CD4-positive, alpha-beta T cell treated with Interleukin-15 for 1 hour (primary cell): ENCODE measurements at places on chromosomes 2 and 18.

DNA sequence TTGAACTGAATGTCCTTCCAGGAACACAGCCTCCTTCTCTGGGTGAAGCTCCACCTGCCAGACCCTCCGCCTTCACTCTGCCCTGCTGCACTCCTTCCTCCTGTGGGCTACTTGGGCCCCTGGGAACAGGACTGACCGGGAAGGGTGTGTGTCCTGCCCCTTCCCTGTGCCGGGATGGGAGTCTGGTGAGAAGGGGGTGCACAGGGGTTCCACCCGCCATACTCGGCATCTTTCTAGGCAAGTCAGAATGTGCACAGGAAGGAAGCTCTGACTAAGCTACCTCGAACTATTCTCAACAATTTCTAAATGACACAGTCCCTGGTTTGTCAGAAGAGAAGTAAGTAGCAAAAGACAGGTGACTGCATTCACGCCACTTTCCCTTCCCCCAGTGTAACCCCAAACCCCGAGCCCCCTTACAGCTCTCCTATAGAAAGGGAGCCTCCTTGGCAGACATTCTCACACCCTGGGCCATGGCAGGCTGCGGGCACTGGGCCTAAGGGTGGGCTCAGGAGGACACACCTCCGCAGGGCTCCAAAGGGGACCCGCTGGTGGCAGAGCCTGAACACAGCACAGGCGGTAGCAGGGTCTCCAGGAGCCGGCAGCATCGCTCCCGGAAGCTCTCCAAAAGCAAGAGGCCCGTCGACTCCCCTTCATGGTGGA, 184.1 kb downstream of the HDAC4 start:
- DNase-seq = no peak

DNA sequence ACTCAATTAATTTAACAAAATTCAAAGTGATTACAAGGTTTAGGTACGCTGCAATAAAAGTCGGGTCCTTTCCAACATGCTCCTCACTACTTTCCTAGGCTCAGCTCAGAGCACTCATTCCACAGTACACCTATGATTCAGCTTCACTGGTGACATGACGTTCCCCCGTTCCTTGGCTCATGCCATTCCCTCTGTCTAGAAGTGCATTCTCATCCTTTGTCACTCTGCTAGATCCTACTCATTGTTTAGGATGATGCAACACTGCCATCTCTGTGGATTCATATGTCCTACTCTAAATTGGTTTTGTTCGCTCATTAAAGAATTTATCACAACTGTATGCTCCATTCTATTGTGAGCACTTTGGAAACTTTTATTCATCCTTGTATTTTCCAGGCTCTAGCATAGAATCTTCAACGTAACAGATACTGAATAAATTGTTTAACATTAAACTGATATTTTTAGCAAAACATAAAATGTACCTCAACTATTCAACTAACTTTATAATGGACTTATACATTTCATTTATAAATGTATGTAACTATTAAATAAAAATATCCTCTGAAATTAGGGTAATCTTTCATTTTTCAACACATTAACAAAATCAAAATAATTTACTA, 78.6 kb downstream of the FAM228A start:
- DNase-seq = no peak

DNA sequence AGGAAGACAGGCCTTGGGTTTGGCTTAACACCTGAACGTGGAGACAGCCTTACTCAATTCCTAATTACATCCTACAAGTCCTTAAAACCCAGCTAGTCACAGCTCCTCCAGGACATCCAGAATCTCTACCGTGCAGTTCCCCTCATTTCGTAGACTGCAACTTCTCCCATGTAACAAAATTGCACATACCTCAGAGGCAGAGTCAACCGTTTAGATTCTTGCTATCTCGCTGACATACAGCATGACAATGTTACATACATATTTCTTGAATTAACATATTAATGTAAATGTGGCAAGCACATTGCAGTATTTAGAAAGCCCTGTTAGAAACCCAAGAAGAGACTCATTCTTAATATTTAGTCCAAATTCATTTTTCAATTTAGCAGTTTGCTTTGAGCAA, 358.7 kb downstream of the SETBP1 start:
- no peak for DNase-seq

DNA sequence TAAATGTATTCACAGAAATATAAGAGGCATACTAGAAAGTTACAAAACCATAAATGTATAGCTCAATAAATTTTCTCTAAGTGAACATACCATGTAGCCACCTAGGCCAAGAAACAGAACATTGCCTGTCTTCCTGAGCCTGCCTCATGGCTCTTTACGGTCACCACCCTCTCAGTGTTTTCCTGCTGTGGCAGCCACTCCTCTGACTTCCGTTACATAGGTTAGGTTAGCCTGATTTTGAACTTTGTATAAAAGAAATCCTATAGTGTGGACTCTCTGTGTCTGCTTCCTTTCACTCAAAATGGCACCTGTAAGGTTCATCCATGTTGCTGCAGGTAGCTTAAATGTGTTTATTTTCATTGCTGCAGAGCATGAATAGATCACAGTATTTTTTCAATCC, 11.6 kb upstream of the ST3GAL5 start:
- DNase-seq = no peak

DNA sequence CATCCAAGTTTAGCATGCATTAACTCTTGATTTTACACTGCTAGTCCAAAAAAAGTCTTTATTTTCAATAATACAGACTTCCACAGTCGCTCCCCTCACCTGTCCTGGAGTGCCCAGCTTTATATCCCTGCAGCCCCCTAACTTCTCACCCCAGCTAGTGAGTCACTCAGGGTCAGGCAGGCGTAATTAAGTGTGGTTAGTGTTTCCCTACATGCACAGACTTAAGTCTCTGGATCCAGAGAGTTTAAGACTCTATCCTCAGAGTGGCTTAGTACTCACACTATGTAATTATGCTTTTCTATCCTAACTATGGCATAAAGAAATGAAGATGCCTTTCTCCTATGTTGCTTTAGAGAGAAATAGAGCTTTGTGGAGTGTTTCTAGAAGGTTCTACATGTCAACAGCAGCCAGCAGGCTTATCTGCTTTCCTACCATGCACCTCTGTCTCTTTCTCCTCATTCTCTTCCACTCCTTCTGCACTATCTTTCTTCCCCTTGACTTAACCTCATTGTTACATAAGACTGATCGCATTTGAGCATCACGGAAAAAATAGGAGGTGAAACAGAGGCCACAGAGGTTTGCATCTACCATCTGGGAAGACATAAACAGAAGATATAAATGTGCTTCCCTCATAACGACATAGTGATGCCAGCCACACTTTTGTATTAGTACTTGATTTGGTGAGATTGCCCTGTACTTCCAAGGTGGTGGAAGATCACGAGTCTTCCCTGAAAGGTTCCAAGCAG, 34.4 kb upstream of the PMAIP1 start:
- DNase-seq = no peak

DNA sequence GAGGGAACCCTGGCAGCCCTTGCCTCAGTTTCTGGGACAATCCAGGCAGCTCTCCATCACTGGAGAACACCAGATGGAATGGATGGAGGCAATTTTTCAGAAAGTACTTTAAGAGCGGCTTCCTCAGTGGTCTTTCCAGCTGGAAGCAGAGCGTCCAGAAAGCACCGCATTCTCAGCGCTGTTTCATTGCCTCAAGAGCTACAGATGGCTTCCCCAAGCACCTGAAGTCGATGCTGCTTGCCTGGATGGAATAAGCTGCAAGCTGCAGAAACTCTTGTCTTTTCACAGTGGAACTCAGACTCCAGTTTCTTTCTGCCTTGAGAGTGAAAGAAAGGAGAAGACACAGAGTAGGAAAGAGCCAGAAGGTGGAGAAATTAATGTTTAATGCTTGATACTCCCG, 766.9 kb downstream of the TDRD15 start:
- DNase-seq = no peak

- no peak for DNase-seq
These were observed 83.4 kb downstream of the SLC25A12 start for GRCh38 chr2:171810422-171811244.

DNA sequence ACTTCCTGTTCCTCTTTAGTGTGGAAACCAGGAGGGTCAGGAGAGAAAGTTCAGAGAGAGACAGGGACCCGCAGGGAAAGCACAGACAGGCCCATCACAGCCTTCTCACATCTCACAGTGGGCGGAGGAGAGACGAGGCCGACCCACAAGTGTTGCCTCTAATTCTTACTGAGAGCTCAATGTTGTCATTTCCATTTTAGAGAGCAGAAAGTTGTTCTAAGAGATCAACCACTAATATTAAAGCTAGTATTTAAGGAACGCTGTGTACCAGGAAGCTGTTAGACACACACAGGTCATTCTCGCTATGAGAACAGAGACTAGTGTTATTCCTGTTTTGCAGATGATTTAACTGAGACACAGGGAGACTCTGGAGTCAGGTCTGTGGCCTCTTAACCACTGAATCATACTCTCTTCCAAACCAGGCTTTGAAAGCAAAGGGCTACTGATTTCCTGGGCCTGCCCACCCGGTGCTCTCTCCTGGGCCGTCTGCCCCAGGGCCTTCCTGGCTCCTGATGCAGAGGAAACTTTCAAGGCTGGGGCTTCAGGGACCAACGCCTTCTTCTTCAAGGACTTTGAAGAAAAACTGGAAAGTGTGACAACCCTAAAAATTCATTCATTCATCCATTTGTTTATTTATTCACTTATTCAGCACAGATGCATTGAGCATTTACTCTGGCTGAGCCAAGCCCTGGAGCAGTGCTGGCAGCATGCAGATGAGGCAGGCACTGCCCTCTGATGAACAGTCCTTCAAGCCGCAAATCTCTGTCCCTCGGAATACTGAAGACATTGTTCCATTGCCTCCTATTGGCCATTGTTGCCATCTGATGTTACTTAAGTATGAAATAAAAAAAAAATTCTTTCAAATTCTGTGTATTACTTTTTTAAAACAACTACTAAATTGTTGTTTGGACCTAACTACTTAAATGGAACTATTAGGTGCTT, 37.2 kb upstream of the BIN1 start:
- DNase-seq = no peak

DNA sequence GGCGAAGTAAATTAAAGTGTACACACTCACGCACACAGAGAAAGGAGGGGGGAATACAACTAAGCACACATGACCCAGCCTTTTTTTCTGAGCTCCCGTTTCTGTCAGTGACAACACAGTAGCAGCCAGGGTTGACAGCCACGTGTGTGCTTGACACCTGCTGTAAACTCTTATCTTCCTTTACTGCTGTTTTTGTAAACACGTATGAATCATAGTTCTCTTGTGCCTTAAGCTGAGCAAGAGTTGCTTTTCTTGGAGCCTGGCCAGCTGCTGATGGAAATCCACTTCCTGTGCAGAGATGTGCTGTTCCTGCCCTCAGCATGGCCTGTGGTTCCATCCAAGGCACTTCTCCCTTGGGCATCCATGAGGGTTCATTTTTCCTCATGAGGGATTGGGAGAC, 561.9 kb downstream of the GALR1 start:
- no peak for DNase-seq

- DNase-seq = no peak
These were observed 31.2 kb upstream of the EDAR start for GRCh38 chr2:109020217-109020637.

DNA sequence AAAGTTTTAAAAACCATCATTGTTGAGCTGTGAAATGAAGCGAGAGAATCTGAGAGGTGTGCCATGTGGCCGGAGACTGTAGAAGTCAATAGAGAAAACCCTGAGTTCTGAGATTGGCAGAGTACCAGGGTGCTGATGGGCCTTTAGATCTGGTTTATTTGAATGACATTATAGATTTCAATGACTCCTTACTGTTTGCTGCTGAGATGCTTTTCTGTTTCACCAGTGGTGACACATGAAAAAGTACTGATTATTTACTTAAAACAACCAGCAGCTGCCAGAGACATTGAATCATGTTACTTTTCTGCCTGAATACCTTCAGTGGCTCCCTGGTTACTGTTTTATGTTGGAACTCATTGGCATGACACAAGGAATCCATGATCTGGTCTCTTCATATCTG, 602.7 kb upstream of the ZNF804A start:
- no peak for DNase-seq

DNA sequence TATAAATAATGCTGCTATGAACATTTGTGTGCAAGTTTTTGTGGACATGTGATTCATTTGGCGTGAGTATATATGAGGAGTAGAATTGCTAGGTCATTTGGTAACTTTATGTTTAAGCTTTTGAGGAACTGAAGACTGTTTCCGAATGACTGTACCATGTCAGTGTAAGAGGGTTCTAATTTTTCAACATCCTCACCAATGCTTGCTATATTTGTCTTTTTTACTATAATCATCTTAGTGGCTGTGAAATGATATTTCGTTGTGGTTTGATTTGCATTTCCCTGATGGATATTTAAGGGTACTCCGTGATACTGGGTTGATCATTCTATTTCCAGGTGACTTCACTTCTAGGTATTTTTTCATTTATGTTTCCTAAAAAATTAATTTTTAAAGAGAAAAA, 241.1 kb downstream of the BCL2 start:
- DNase-seq = no peak

- DNase-seq = no peak
These were observed 278.0 kb upstream of the HDAC4 start for GRCh38 chr2:239678666-239679296.

DNA sequence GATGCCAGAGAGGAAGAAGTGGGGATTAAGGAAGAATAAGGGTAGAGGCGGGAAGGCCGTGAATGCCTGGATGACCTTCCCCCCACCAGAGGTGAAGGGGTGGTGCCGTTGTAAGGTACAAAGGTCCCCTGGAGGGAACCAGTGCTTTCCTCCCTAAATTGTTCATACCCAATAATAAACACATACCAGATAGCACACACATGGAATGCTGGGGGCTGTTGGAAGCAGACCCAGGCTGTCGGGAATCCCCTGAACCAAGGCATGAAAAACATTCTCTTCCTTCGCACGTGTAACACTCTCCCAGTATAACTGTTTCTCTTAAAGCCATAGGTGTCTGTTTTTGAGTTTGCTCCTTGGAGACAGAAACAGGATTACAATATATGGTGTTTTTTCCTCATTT, 107.1 kb upstream of the CTAGE1 start:
- DNase-seq = no peak

GRCh38 chr2:190488516-190489233, 45.8 kb downstream of the NEMP2 start:
- no peak for DNase-seq

DNA sequence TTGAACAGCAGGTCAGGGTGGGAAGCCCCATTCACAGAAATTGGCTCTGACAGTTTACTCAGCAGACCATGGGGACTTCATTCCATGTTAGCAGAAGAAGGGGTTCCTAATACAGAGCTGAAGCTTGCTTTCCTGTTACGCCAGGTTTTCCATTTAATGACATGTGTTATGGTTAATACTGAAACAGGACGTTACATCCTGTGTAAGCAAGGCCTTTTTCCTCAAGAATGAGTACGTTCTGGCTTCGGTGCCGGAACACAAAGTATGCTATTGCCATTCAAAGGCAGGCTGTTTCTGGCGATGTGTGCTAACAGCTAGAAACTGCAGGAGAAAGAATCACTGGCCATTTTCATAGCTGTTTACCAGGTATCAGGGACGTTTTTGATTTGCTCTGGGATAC, 190.4 kb downstream of the SNTG2 start:
- DNase-seq = no peak

DNA sequence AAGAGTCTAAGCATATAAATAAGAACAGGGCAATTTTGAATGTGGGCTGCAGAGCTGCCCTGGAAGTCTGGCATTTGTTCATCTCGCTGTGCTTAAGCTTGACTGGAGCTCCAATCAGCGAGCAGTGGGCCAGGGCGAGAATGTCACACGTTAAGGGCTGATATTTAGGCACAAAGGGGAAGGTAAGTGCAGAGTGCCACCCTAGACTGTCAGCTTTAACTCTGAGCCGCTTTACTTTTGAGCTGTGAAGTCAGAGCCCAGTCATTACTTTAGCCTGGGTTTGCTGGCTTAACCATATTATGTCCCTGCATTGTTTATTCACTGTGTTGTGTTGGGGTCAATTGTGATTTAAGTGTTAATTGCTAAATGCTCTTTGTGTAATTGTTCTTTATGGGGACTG, 236.1 kb upstream of the SIX3 start:
- DNase-seq = no peak

- DNase-seq = no peak
These were observed 56.1 kb upstream of the PEX13 start for GRCh38 chr2:60961457-60961856.
